NCI-H1105 treated with DMSO at 0.1 percent for 48 hours (cell line): ENCODE measurements at places on chromosomes 2 and 18.

DNA sequence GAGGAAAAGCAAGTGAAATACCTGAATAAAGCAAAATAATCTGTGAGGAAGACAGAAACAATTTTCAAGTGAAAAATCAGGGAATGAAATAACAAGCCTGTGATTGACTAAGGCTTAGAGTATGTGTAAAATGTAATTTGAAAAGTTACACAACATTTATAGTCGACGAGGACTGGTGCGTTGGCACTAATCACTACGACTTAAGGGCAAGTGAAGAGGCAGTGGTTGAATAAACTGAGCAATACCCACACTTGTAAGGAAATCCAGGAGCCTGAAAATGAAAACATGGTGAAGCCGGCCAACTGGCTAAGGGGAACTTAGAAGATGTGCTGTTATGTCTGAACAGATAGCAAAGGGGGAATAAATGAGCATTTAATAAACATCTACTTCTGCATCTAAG lies 13.4 kb downstream of the DOK1 start:
- no peak for DNase-seq

- no peak for DNase-seq
Observed at GRCh38 chr2:36545871-36546416, 52.0 kb downstream of the FEZ2 start.

- no peak for DNase-seq
Observed at GRCh38 chr2:109368798-109369197, 239.8 kb downstream of the SH3RF3 start.

DNA sequence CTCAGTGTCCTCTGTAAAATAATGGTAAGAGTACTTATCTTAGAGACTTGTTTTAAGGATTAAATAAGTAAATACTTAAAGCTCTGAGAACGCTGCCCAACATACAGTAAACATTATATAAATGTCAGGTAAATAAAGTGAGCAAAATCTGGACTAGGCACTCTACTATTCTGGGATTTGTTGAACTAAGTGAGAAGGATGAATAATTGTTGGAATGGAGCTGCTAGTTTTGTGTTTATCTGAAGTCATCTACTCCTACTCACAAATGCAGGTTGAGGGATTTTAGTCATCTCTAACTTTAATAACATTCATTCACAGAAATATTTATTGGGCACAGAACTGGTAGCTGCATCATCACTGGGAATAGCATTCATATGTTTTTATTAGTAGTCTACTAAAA lies 103.4 kb downstream of the MEIS1 start:
- no peak for DNase-seq

GRCh38 chr18:66211749-66212148 lies 392.1 kb downstream of the CDH19 start:
- no peak for DNase-seq

- no peak for DNase-seq
Observed at GRCh38 chr2:38017836-38018235, 58.1 kb downstream of the CYP1B1 start.

GRCh38 chr2:238724728-238725127 lies 123.2 kb upstream of the TWIST2 start:
- DNase-seq: no peak

- DNase-seq: no peak
Observed at GRCh38 chr2:239539083-239539775, 138.4 kb upstream of the HDAC4 start.

- no peak for DNase-seq
Observed at GRCh38 chr2:107402330-107402729, 424.4 kb upstream of the RGPD4 start.

DNA sequence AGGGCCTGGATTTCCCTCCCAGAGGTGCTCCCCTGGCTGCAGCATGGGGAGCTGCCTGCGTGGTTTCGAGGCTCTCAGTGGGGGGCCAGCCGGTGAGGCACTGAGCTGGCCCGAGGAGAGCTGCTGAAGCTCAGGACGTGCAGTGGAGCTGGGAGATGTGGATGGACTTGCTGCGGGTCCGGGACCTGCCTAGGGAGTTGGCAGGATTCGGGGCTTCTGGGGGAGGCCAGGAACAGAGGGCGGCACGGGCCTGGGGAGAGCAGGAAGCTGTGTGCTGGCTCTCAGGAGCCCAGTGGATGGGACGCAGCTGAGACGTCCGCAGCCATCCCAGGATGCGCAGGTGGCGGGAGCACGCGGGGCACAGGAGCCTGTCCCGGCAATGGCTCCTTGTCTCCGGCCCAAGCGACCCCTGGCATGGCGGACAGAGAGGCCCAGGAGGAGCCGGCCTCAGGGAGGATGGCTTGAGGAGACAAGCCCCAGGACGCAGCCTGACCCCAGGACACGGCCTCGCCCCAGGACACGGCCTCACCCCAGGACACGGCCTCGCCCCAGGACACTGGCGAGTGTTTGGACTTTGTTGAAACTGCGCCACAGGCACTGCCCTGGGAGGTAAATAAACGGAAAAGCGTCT lies 116.1 kb downstream of the NFATC1 start:
- no peak for DNase-seq

DNA sequence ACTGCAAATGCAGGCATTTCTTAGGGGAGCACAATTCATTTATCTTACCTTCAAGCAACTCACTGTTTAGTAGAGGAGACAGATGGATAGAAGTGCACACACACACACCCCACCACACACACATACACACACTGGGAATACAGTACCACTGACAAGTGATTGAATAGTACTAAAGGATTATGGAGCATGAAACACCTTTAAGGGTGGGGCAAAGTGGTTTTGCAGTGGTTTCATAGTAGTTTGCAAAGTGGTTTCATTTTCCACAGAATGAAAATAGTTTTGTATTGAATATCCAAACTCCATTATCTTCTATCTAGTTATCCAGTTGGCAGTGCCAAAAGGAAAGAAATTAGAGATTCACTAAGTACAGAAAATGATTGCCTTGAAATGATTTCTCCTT lies 18.9 kb downstream of the KIF5C start:
- DNase-seq: no peak

DNA sequence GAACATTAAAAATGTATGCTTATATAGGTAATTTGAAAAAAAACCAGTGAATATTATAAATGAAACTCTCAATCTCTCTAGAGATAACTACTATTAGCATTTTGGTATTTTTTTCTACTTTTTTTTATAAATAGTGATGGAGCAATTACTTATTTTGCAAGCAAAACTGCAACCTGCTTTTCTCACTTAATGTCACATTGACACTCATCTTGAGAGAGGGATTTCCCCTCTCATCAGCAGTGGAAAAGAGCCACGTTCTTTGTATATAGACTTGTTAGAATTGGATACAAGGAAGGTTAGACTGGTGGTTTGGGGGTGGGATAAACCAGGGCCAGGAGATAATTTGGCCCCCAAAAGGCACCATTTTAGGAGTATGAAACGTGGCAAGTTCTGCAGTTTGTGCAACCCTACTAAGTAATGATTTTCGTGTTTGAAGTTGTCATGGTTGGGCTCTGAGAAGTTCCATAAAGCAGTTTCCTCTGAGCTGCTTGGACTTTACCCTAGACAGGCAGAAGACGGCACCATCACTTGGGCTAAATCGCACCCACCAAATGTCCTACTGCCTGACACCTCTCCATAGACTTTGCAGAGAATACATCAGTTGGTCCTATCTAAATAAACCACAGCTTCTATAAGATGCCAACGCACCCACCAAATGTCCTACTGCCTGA lies 194.0 kb downstream of the ACTR3 start:
- no peak for DNase-seq

- DNase-seq: peak; percentile 8
Observed at GRCh38 chr2:96359310-96359709, 23.7 kb downstream of the NCAPH start.

GRCh38 chr2:75798569-75798968 lies 87.9 kb upstream of the GCFC2 start:
- no peak for DNase-seq

DNA sequence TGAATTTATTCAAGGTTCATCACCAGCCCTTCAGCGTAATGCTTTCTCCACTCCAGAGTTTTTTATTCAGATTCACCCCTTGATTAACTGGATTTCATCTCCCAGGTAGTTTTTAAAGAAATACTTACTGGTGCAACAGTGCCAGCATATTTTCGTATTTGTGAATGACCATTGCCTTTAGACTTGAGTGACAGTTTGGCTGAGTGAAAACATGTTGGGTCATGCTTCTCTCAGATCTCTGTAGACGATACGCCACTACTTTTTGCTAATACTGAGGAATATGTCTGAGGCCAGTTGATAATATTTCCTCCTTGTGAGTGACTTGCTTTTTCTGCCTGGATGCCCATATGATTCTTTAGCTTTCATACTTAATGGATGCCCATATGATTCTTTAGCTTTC lies 51.5 kb downstream of the CYP26B1 start:
- no peak for DNase-seq

DNA sequence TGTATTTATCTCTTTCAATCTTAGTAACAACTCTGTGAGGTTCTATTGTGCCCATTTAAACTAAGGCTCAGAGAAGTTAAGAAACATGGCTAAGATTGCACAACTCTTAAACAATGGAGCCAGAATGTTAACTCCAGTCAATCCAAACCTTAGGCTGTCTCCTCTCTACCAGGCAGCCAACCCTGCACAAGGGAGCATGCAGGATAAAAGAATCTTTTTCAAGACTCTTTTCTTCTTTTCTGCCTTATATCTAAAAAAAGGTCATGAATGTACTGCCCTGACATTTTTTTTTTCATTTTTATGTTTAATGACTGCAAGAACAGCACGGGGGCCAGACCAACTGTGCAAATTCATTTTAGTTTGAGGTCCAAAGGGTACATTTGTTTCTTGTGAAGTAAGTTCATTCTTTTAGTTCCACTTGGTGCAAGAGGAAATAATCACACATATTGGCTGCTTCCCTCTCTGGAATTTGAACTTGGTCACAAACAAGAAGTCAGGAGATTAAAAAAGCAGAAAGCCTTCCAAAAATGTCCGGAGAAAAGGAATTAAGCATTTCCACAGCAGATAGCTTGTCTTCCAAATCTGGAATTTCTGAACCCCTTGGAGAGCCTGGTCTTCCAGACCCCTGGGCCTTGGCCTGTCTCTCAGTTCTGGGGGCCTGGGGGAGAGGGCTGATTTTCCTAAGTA lies 96.0 kb upstream of the RIOK3 start:
- DNase-seq: no peak

GRCh38 chr18:55244546-55244945 lies 285.3 kb upstream of the CCDC68 start:
- peak; percentile 57 for DNase-seq

- DNase-seq: peak; percentile 85
Observed at GRCh38 chr2:146615778-146616177, 1229.1 kb upstream of the ACVR2A start.

GRCh38 chr2:21467910-21468309 lies 344.1 kb downstream of the TDRD15 start:
- DNase-seq: no peak

DNA sequence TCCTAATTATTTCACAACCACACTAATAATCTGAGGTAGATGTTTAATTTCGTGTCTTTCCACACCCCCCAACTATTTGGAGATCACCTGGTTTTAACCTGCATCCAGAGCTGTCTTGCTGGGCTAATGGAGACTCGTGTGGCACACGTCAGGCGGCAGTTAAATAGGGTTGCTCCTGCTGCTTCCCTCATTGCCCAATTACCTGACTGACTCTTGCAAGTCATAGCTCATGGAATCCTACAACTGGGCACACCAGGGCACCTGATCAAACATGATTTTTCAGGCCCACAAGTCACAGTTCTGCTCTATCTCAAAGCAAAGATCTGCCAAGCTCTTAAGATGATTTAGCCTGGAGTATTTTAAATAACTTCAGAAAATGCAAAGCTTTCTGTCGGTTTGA lies 1430.4 kb upstream of the ACVR2A start:
- DNase-seq: no peak

DNA sequence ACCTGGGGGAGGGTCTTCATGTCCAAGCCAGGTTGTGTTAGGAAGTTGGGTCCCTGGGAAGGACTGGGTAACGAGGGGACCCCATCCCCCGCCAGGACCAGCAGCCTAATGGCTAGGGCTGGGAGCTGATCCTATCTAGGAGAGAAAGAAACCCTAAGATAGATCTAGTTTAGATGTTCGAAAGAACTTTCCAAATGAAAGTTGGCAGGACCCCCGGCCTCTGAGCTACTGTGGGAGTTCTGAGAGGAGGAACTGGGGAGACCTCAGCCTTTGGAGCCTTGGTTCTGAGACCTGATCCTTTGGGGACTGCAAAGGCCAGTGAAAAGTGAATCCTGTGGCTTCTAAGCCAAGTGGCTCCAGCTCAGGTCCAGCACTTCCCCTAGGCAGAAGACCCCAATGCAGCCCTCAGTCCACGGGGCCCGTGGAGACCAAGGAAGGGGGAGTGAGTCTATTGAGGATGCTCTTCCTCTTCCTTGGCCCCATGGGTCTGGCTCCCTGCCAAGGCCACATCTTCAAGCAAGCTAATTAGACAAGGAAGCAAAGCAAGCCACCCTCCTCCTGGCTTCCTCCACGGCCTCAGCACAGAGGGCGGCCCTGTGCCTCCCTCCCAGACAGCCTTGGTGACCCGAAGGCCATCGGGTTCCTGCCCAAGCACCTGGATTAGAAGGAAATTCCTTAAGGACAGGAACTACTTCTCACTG lies 23.5 kb downstream of the CCT7 start:
- no peak for DNase-seq

DNA sequence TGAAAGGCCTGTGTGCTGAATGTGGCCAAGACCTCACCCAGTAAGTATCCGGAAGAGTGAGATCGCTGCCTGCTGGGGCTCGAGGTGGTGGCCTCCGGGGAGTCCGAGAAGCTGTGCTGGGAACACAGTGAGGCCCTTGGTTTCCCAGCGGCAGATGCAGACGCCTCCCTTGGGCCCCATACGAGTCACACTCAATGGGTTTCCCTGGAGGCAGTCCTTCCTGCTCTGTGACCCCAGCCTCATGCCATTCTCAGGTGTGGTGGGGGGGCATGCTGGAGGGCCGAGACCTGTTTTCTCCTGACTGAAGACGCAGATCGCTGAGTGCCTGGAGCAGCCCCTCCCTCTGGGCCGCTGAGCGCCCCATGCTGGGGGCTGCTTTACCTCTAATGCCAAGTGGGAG lies 15.7 kb downstream of the CTDP1 start:
- DNase-seq: no peak

DNA sequence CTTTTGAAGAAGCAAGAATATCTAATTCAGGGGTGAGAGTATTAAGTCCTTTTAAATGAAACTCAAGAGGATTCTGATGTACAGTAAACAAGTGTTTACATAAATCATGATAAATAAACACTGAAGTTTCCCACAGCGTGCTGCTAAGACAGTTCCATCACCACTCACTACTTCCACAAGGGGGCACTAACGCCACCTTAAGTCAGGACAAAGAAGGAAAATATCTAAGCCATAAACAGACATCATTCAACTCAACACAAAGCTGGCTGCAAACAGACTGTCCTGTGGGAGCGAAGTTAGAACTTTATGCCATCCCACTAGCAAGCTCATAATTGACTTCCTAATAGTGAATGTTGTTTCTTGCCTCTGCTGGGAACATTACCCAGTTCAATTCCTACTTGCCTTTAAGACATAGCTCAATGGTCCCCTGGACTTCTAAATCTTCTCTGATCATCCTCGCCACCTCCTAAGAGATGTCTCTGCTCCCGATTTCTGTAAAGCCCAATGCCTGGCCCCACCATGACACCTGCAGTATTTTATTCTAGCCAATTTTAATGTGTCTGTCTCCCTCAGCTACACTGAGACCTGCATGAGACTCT lies 36.5 kb downstream of the MRPL44 start:
- peak; percentile 62 for DNase-seq

GRCh38 chr2:144560251-144560650 lies 40.3 kb upstream of the ZEB2 start:
- no peak for DNase-seq
